ENCODE measurements at places on chromosomes 5 and 9.

GRCh38 chr9:981491-981898 lies 5.0 kb downstream of the DMRT3 start:
- no peak for DNase-seq

- DNase-seq: no peak
Observed at GRCh38 chr5:136399527-136399926, 34.2 kb upstream of the TRPC7 start.

DNA sequence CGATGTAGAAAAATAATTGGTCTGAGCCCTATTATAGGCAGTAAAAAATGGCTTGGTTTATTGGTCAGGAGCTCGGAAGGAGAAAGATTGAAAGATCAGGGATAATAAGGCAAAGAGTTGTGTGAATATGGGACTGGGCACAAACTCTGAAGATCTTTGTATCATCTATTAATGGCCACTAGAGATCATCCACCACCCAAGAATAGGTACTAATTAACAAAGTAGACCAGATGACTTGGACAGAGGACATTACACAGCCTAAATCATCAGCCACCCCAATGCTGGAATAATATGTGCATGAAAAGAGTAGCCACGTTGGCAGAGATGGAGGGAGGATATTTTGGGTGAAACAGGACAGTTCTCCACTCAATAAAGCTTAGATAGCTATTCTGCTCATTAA lies 364.1 kb downstream of the EFNA5 start:
- no peak for DNase-seq

DNA sequence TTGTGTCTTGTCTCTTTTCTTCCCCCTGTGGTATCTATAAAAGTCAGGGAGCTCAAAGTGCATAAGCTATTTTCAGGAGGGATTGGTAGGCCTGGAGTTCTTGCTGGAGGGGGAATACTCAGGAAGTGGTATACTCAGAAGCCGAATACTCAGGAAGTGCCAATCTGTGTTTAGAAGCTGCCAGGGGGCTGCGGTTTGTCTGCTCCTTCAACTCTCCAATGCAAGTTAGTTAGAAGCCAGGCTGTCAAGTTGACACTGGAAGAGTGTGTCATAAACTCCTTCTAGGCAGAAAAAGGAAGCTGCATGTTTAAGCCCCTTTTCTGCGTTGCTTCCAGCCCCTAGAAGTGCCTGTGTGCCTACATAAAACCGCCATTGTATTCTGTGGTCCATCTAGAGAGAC lies 366.5 kb downstream of the TAF11L14 start:
- DNase-seq: no peak

DNA sequence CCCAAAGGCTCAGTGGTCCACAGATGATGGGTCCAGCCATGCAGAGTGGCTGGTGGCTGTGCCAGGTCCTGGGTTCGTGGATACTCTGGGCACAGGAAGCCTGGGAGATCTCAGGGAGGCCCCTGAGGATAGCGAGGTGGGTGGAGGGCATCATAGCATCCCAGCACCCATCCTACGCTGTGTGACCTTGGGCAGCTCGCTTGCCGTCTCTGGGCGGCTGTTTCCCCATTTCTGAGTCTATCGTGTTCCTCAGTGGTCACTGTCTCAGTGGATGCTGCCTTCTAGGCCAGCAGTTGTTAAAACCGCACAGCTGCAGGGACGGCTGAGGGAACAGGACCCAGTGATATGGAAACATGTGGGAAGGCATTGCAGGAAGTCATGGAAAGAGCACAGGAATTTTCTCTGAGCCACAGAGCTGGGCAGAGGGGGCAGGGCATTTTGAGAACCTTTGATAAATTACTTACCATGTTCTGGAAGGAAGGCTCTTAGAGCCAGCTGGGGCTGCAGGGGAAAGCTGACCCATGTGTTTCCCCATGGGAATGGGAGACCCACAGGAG lies 86.4 kb upstream of the COL5A1 start:
- DNase-seq: no peak

DNA sequence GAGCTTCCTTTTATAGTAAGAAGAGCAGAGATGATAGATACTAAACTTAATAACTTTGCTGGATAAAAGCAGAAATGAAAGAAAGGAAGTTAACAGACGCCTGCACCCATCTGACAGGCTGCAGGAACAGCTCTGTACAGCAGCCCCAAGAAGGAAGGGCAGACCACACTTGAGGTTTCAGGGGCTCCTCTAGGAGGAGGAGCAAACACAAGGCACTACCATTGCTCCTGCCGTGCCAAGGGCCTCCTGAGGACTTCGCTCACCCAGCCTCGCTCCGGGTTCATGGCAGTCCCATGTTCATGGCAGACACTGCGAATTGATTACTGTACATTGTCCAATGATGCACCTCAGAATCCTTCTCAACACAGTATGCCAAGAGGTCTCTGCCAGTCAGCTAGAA lies 85.1 kb downstream of the AMBP start:
- DNase-seq: no peak

DNA sequence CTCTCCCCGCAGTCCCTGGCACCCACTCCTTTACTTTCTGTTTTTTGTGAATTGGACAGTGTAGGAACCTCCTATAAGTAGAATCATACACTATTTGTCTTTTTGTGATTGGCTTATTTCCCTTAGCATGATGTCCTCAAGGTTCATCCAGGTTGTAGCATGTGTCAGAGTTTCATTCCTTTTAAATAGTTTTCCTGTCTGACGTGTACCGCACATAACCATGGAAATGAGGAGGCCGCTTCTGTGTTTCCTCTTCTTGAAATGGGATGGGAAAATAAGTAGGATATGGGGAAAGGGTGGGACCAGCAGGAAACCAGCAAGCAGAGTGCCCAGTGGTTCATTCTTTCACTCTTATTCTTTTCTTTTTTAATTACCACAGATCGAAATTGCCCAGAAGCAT lies 72.6 kb upstream of the ENTREP1 start:
- no peak for DNase-seq

- DNase-seq: no peak
Observed at GRCh38 chr5:175201393-175201792, 242.6 kb downstream of the DRD1 start.

DNA sequence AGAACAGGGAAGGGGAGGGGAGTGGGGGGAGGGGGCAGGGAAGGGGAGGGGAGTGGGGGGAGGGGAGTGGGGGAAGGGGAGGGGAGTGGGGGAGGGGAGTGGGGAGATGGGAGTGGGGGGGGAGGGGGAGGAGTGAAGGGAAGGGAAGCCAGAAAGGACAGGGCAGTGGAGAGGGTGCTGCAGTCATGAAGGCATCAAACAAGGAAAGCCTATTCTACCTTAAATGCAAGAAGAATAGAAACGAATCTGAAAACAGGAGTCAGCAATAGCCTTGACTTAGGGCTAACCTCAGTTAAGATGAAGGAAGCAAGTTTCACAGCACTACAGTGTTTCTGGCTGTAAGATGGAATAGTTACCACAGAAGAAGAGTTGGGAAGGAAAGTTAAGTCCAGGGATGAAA lies 59.5 kb downstream of the CAMSAP1 start:
- DNase-seq: no peak

- DNase-seq: no peak
Observed at GRCh38 chr9:80013891-80014290, 442.1 kb downstream of the TLE4 start.

DNA sequence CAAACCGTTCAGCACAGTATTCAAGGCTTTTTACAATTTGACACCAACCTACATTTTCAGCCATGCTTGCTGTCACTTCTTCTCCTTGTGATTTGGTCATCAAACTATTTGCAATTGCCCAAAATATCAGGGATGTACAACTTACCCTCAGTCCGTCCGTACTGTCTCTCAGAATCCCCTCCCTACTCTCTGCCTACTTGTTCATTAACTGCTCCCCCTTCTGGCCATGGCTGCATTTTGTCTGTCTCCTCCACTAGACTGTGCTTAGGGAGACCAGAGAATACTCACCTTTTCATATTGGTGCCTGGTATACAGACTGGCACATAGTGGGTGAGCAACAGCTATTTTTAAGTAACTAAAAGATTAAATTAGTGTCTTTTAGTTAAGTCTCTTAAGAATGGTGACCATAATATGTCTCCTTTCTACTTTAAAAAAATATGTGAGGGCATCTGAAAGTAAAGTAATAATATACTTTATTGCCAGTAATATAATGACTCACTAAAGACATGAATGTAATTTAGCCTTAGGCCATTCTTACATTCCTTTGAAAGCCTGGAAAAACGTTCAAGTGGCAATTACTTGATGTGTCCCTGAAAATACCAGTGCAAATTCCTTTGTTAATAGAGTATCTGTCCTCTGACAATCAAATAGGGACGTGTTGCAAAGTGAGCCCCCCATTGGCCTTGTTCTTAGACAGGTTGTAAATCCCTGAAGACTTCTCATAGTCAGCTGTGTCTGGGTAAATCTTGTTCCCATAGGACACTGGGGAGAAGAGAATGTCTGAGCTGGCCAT lies 27.8 kb downstream of the PRLR start:
- DNase-seq: no peak

- no peak for DNase-seq
Observed at GRCh38 chr9:127083138-127083980, 39.1 kb downstream of the ANGPTL2 start.

DNA sequence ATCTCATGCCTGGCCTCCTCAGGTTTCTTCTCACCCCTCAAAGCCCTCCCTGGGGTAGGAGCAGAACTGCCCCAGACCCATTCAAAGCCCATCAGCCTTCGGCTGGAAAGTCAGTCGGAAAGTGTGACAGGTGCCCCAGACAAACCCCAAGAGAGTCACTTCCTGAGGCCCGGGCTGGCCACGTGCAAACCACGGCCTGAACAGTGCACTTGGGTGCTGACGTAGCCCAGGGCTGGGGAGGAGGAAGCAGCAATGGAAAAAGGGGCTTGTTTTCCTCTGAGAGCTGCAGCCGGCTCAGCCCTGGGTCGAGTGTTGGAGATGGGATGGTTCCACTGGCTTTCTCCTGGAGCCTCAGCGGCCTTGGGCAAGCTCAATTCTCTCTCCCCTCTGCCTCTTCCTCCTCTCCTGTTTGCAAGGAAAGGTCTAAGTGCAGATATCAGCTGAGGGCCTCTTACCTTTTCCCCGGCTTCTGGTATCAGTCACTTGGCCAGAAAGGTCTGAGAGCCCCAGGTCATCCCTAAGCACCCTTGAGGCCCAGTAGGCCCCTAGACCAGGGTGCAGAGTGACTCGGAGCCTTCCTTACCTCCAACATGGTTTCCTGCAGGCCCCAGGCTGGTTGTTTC lies 5.9 kb upstream of the EGR1 start:
- no peak for DNase-seq

- no peak for DNase-seq
Observed at GRCh38 chr5:38463634-38464521, 92.6 kb downstream of the LIFR start.
